NCI-H1417 treated with DMSO at 0.1 percent for 48 hours (cell line): ENCODE measurements at places on chromosomes 3 and 15.

DNA sequence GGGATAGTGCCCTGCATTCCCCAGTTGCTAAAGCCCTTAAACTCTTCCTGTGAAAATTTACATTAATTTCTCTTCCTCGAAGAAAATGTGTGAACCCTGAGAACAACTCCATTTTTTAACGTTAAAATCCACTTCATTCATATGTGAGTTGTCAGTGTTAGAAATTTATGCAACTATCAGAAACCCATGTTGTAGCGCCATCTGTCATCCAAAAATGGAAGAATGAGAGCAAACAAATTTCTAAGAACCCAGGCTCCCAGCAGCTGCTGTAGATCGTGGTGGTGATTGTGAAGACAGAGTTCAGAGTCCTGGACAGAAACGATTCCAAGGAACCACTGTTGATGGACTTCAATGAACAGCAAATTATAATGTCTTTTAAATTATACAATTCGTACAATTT is 179.7 kb upstream of the NDN start:
- DNase-seq, result no peak

DNA sequence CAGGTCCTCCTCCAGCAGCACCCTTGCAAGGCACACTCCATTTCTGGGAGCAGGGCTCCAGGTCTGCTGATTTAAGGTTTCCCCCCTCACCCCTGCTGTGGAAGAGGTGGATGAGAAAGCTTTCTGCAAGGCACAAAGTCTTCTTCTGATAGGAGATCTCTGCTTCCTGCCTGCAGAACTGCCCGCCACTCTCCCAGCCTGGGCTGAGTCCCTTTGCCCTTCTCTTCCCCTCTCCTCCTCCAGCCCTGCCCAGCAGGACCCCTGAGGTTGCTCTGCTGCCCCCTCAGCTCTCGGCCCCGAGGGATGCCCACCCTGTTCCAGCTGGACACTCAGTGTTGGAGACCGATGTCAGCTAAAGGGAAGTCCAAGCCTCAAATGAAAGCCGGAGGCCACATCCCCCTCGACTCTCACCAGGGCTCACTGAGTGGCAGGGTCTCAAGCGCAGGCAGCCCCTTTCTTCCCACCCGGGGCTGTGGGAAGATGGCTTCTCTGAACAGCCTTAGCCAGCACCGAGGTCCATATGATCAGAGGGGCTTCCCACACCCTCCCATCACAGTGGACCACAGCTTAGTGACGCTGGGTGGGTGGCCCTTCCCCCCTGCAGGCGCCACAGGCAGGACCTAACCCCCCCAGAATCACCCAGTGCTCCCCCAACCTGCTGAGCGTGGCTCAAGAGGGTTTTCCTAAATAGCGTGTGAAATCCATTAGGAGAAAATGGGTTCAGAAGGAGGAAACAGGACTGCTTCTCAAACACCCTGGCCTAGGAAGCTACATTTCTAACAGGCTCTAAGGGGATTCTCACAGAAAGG is 4.0 kb downstream of the ATP10A start:
- no peak for DNase-seq

- DNase-seq, result no peak
Measured at GRCh38 chr3:111545349-111545748, 3.4 kb downstream of the CD96 start.

- DNase-seq, result no peak
Measured at GRCh38 chr3:132342183-132342582, 25.0 kb downstream of the ACP3 start.

GRCh38 chr3:174335910-174336309 is 523.2 kb upstream of the NAALADL2 start:
- DNase-seq, result no peak

DNA sequence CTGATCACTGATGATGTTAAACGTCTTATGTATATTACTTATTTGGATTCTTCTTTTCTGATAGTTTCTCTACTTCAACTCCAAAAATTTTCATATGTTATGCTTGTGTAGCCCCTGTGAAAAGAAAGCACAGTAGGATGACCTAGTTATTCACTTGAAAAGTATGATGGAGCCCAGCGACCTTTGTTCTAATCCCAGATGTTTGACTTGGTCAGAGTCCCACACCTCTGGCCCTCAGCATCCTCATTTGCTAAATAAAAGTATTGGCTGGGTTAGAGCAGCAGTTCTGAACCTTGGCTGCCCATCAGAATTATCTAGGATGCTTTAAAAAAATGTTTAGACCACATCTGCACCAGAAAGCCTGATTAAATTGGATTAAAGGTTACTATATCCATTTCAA is 173.7 kb downstream of the ATG7 start:
- DNase-seq, result no peak

DNA sequence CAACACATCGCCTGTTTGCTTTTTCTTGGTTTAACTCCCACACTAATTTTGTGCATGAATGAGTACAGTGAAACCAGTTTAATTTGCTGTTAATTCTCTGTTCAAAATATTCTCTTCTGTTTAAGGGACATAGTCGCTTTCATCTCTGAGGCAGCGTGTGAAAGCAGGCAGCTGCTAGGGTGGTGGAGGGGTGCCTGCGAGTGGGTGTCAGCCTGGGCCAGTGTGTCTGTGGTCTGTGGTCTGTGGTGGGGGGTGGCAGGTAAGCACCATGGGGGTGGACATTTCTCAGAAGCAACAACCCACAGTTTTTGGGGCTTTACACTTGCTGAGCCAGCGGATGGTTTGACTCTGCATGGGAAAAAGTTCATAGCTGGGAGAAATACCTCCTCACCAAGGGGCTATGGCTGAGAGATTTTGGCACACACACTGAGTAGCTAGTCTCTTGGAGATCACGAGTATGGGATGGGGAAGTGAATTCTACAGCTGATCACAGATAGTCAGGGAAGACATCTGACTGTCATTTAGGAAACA is 109.2 kb downstream of the EPHB1 start:
- DNase-seq, result no peak

DNA sequence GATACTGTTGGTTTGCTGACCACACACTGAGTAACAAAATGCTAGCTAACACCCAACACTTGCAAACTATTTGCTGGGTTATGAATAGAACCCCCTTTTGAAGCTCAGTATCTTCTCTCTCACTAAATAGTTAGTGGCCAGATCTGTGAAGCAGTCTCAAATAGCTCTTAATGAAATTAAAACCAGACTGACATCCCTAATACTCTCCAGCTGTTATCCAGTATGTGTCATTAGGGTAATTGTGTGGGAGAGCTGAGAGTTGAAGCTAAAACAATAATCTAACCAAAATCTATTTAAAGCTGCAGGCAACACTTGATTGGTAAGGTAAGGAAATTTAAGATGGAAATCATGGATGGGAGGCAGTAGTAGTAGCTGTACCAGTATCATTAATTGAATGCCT is 110.4 kb upstream of the RORA start:
- DNase-seq, result no peak

- no peak for DNase-seq
Measured at GRCh38 chr15:37698679-37699078, 235.8 kb upstream of the TMCO5A start.

- DNase-seq, result no peak
Measured at GRCh38 chr3:11095932-11096265, 58.4 kb upstream of the HRH1 start.

DNA sequence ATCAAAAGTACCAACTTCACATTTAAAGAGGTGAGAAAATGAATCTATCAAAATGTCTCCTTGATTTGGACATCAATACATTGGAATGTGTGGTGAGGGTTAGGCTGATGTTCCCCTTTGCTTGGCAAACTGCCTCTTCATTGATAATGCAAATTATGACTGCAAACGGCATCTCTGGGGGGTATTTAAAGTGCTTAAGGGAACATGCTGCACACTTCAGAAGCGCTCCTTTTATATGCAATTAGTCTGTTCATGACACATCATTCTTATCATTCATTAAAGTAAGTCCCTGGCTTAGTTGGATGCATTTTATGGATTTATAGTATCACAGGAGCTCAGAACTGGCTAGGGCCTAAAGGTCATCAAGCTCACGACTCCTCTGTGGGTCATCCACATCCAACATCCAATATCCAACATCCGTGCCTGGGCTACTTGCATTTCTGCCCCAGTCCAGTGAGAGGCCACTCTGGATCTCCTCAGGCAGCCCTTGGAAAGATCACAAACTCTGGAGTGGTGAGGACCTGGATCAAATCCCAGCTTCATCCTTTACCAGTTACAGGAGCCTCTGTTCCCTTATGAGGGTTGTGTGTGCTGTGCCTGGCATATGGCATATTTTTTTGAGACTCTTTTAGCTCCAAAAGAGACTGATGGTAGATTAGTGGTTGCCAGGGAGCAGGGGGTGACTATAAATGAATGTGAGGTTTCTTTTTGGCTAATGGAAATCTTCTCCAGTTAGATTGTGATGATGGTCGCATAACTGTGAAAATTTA is 136.8 kb upstream of the FOXB1 start:
- no peak for DNase-seq

DNA sequence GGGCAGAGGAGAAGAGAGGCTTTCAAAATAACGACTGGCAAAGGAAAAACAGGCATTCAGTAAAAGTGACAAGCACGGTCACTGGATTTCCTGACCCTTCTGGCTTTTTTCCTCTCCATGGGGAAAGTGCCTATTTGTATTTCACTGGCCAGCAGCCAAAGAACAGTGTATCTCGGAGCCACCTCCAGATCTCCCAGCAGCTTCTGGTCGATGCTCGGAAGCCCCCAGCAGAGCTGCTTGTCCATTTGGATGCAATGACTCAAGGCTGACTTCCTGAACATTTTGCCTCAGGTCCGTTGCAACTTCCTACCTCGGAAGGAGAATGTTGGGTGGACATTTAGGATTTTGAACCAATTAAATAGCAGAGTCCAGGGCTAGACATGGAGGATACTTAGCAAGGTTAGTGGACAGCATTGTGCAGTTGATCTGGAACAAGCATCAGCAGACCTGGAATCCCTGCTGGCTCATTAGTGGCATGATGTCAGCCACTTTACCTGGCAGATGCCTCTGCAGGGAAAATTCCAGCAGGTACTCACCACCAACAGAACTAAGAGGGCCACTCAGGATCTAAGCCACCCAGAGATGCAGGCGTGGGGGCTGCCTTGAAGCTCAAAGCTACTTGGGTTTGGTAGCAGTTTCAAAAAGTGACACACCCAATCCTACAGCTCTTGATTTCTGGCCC is 1.1 kb downstream of the FAM107A start:
- DNase-seq, result no peak

GRCh38 chr15:69789648-69790393 is 307.9 kb downstream of the TLE3 start:
- no peak for DNase-seq

- DNase-seq, result no peak
Measured at GRCh38 chr3:187971629-187972028, 182.3 kb upstream of the LPP start.

- no peak for DNase-seq
Measured at GRCh38 chr3:2945121-2945520, 165.1 kb downstream of the IL5RA start.

DNA sequence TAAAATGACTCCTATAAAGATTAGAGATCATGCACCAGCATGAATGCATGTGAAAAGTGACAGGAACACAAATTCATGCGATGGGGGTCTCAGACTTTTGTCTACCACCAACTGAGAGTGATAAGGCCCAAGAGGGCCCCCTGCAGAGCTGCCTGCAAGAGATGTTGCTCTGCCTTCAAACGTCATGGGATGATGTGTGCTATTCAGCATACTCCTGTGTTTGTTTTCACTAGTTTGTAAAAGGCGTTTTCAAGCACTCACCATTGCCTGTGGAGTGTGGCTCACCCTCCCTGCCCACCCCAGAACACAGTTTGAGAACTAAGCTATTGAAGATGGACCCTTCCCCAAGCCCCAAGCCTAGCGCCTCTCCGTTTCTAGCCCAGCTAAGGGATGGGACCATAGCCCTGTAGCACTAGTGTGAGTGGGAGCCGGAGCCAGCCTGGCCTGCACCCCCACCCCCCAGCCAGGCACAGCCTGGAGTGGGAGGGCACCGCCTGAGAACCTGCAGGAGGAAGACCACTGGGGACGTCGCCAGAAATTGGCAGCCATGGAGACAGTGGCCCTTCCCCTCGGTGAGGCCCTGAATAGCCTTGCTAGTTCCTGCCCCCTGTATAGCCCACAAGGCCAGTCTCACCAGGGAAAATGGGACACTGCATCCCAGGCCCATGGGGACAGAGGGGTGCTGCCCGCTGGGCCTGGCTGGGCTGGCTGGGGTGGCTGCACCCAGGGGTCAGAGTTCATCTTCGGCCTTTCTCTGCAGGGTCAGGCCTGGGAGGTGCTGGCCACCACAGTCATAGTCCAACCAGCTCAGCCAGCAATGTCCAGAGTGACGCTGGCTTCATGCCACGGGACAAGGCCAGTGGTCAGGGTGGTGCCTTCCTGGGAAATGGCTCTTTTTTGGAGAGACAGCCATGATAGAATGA is 22.6 kb upstream of the KLF13 start:
- DNase-seq, result no peak

DNA sequence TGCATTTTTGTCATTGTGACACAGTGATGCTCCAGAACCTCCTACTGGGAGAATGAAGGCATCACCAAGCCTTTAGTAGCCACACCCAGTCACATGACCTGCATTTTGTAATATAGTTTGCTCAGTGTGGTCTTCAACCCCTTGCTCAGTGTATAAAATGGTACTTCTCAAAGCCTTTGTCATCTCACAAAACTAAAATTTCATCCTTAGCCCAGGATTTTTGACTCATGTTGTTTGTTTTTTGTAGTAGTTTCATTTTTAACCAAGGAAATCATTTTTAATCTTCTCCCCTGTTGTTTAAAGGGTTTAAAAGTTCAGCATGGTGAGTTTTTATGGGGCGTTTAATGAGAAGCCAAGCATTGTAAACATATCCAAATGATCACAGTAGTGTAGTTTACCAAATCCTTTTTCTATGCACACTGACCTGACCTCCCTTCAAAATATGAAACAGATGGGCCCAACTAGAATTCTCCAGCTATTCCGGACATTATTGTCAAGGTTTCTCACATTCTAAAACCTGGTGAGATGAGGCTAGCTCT is 123.5 kb upstream of the IL12A start:
- no peak for DNase-seq

DNA sequence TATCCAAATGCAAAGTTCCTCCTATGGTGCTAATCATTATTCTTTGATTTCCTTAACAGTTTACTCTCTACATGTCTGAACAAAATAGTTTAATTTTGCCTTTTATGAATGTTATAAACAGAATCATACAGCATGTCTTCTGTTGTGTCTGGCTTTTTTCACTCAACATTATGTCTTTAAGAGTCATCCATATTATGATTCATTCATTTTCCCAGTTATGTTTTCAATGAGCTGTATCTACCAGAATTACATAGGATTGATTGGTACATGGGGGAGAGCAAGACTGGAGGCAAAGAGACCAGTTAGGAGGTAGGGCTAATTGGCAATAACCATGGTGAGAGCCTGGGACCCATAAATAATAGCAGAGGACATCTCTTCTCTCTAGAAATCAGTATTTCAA is 16.6 kb upstream of the RAP2B start:
- no peak for DNase-seq

DNA sequence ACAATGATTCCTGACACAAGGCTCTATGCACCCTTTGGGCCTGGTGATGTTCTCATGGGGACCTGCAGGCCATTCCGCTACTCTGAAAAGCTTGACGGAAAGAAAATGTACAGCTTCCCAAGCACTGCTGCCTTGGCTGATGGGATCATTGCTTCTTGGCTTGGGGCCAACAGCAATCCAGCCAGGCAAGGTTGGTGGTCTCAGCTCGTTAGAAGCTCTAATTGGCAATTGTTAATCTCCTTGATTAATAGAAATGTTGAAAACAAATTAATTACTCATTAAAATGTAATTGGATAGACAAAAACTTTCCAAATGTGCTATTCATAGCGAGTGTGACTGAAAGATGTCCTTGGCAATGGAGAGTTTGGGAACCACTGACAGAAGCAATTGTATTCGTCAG is 16.3 kb upstream of the MYZAP start:
- DNase-seq, result no peak
